Activated naive CD8-positive, alpha-beta T cell treated with anti-CD3 and anti-CD28 coated beads for 36 hours (primary cell): ENCODE measurements at places on chromosomes 7 and 10. TPM values are rescaled to one million over a fixed set of nuclear protein-coding genes. Genes with fewer than 3 reads are reported as not detected.

CSTF2T gene
- total RNA-seq, result 27.9 TPM

CYP26A1 gene
- not detected for total RNA-seq

CYP2C8 gene
- 0.12 TPM for total RNA-seq

GRCh38 chr7:107208024-107208521, 39.3 kb downstream of the HBP1 start:
- no peak for DNase-seq

- DNase-seq, result no peak
Measured at GRCh38 chr7:80770675-80771081, 132.2 kb downstream of the CD36 start.

GRCh38 chr7:146960773-146961391, 844.3 kb downstream of the CNTNAP2 start:
- DNase-seq, result no peak
